CD4-positive, alpha-beta T cell treated with Interleukin-6 at 100 ng/mL for 8 hours (primary cell): ENCODE measurements at places on chromosomes 5 and 9.

DNA sequence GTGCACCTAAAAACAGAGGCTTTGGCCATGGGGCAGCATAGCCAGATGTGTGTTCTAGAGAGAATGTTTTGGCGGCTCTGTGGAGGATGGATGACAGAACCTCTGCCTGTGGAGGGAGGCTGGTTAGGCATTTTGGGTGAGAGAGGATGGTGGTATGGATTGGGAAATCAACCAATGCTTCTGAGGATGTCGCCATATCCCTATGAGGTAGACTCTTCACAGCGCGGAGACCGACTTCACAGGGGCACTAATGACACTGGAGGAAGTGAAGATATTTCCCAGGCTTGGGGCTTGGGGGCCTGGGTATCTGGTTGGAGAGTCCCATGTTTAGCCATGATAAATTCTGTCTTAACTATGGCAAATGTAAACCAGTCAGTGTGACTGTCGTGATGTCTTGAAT lies 140.6 kb upstream of the KLF4 start:
- no peak for DNase-seq

DNA sequence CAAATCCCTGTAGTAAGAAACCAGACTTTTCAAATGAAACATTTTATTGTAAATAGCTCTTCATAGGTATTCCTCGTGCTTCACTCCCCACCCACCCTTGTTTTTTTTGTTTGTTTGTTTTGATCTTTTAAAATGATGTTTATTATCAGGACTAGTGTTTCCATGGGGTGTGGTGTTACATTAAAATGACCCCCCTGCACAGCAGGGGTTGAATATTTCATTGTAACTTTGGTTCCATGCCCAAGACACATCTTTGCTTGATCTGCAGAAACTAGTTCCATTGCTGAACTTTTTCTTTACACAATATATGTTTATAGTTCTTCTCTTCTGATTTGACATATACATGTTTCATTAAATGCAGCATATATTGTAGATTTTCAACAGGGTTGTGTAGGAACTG lies 81.3 kb upstream of the DPYSL3 start:
- no peak for DNase-seq

DNA sequence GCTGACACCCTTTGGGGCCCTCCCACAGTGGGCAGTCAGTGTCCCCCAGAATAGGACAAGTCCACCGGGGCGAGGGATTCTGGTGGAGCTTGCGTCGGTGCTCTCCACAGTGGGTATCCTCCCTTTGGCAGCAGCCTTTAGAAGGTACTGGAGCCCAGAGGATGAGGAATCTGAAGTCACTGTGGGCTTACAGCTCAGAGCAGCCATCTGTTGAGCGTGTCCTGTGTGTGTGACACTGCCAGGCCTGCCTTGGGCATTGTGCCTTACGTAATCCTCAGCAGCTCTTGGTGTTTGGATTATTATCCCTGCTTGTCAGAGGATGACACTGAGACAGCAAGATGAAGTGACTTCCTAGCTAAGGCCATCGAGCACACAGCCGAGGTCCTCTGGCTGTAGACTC lies 12.6 kb downstream of the URM1 start:
- DNase-seq, result no peak

DNA sequence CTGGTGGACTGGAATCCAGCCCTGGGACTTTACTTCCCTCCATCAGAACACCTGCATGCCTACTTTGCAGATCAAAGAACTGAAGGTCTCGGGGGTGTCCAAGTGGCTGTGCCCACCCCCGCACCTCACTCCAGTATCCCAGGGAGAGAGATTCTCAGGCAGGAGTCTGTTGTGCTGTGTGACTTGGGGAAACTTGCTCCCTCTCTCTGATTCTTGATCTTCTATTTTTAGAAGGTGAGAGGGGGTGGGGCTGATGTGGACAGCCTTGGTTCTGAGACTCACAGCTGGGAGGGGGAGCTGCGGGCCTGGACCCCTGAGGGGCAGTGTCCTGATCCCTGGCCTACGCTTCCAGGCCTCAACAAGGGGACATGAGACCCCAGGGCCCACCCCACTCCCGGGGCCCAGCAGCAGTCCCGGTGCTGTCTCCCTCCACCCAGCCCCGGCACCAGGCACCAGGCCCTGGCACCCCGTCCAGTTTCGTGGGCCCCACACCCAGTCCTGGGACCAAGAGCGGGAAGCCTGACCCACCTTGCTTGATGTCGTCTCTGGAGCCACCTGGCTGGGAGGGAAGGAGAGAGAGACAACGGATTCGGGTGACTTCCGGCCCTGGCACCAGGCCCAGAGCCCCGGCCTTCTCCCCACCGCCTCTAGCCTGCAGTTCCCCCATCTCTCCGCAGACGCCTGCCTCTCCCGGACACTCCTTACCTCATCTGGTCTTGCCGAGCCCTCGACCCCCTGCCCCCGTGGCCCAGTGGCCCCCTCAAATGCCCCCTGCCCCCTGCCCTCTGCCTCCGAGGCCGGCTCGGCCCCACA lies 74.0 kb upstream of the SPTLC1 start:
- no peak for DNase-seq

DNA sequence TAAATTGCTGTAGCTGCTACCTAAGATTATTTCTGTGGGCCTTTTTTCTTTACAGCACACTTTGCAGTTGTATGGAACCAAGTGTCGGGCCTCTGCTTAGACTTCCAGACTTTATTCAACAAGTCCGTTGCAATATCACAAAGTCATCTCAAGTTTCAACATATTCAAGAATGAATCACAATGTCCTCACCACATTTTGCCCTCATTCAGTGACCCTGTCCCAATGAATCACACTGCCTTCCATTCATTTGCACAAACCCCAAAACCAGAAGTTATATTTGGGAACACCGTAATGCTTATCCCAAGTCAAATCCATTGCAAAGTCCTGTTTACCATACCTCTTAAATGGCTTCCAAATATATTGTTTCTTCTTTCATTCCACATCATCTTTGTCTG lies 439.6 kb downstream of the CSNK1G3 start:
- DNase-seq, result no peak

- no peak for DNase-seq
These were observed 133.4 kb downstream of the PALM2AKAP2 start for GRCh38 chr9:109913461-109913810.

- DNase-seq, result no peak
These were observed 851.4 kb downstream of the MAT2B start for GRCh38 chr5:164356790-164357189.

DNA sequence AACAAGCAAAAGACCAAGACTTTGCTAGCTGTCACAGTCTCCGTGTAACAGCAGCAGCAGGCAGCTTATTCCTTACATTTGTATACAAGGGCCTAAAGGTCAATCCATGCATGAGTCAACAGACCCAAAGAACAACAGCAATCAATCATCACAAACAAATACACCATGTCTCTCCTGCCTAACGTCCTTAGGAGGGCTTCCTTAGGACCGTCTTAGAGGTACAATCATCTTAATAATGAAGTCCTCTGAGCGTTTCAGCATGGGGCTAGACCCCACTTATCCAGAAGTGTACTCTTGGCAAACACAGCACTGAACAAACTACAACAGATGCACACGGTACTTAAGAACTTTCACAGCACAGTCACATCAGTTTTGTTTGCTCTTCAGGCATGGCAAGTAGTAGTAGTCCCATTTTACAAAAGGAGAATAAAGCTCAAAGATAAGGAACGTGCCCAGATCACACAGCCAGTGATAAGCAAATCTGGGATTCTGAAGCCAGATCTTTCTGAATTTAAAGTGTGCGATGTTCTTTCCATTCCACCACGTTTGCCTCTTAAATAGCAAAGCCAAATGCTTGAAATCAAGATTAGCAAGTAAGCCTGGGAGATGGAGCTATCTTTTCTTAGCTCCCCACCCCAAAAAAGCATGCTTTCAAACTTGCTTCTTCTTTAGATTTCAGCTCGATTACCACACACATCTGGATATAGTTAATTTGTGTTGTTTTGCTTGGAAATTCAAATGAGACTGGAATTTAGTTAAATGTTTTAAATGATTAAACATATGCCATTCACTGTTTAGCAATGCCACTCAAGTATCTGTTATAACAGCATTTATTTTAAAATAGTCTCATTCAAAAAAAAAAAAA lies 24.2 kb downstream of the PSMB7 start:
- no peak for DNase-seq

- DNase-seq, result no peak
These were observed 17.0 kb downstream of the HRH2 start for GRCh38 chr5:175674731-175675346.

GRCh38 chr5:42982107-42982622 lies 58.0 kb downstream of the ANXA2R start:
- no peak for DNase-seq

GRCh38 chr5:56078278-56079156 lies 83.8 kb upstream of the IL6ST start:
- no peak for DNase-seq

- no peak for DNase-seq
These were observed 114.8 kb downstream of the GNAQ start for GRCh38 chr9:77916820-77917219.

GRCh38 chr9:129989740-129990139 lies 53.2 kb downstream of the FNBP1 start:
- DNase-seq, result no peak

GRCh38 chr5:58235299-58235698 lies 224.6 kb downstream of the PLK2 start:
- no peak for DNase-seq

DNA sequence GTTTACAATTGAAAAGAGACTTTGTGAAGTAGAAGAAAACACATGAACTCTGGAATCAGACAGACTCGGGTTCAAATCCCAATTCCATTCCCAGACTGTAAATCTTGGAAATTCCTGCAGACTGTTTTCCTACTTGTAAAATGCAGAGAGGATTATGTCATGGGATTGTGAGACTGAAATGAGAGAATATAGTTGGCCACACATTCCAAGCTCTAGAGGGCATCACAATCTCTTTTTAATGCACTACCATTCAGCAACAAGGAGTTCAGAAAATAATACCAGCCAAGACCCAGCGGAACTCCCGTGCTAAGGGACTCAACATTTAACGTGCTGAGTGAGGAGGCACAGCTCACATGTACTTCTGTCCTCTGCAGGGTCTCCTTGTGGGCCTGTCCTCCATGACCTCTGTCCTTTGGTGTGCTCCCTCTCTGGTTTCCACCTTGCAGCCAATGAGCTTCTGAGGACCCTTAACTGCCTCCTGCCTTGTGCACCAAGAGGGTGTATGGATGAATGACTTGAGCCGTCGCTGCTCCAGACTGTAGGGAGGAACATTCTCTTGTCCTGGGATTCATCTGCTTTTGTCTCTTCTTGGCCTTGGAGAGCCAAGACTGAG lies 263.5 kb downstream of the NTRK2 start:
- DNase-seq, result no peak

GRCh38 chr9:100426530-100427365 lies at the start of gene MSANTD3:
Gene MSANTD3 (plus strand): TSS chr9:100427143. CDS start chr9:100441939, 14,796 bp downstream.
- peak; percentile 50 for DNase-seq

- no peak for DNase-seq
These were observed 257.5 kb downstream of the HSPA4 start for GRCh38 chr5:133309166-133309795.

DNA sequence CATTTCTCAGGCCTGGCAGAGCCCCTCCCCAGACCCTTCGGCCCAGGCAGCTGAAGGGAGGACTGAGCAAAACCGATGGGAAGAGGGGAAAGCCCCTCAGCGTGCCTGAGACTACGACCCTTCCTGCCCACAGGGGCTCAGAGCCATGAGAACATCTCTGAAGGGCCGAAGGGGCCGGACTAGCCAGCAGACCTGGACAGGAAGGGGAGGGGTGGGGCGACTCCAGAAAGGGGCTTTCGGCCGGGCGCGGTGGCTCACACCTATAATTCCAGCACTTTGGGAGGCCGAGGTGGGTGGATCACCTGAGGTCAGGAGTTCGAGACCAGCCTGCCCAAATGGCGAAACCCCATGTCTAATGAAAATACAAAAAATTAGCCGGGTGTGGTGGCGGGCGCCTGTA lies 85.8 kb upstream of the PHYKPL start:
- no peak for DNase-seq

DNA sequence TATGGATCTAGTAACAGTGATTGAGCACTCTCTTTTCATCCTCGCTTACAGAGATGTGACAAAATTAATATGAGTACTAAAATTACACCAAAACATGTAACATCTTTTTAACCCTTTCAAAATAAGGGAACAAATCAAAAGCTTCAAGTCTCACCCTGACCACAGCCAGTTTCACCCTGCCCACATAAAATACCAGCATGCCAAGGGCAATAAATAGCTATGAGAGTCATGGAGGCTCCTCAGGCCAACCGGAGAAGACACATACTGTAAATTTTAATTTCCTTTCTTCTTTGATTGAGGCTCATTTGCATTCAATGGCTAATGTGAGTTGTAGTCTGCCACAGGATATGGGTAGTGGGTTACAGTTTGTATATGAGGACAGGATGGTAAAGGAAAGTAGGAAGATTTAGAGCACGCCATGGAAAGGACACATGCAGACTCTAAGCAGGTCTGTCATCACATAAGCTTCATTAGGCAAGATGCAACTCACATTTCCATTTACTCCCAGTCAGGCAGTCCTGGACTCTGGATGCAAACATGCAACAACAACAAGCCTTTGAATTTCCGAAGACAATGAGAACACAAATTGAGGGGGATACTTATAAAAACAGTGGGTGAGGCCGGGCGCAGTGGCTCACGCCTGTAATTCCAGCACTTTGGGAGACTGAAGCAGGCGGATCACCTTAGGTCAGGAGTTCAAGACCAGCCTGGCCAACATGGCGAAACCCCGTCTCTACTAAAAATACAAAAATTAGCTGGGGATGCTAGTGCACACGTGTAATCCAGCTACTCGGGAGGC lies 11.3 kb downstream of the IL4 start:
- DNase-seq, result no peak

- DNase-seq, result no peak
These were observed 346.1 kb downstream of the DIRAS2 start for GRCh38 chr9:90296539-90296938.

- no peak for DNase-seq
These were observed 652.3 kb downstream of the BNC2 start for GRCh38 chr9:16217943-16218701.

- DNase-seq, result no peak
These were observed 42.1 kb downstream of the CDC42SE2 start for GRCh38 chr5:131305906-131306305.

DNA sequence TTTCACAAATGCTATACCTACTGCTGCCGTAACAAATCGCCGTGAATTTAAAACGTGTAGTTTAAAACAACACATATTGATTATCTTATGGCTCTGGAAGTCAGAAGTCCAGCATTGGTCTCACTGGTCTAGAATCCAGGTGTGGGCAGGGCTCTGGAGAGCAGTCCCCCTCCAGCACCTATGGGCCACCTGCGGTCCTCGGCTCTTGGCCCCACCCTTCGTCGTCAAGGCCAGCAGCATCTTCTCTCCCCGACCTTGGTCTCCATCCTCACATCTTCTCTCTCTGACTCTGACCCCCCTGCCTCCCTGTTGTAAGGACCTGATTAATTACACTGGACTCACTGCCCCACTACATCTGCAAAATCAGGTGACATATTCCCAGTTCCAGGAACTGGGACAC lies 106.4 kb upstream of the COL5A1 start:
- no peak for DNase-seq

- no peak for DNase-seq
These were observed 974 bp upstream of the SLC12A2 start for GRCh38 chr5:128082551-128083032.

- DNase-seq, result no peak
These were observed 10.2 kb downstream of the ADRB2 start for GRCh38 chr5:148836272-148837250.
